ENCODE measurements at places on chromosomes 1 and 21.

DNA sequence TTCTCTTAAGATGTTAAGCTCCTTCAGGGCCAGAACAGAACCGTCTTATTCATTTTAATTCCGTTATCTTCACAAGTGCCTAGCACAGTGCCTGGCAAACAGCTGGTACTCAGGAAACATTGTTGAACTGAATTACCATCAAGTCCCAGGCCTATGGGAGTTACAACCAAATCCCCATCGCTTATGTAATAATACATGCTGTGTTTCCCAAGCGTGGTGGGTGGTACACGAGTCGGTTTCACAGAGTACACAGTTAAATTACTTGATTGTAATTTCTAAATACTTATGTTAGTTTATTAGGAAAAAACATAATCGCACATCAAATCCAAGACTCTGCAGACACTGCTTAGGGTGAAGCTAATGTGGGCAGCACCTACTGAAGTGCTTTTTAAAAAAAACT, 1.0 kb downstream of the ANGEL2 start:
- DNase-seq, result no peak

- no peak for DNase-seq
Observed at GRCh38 chr1:236728752-236729151, 42.5 kb downstream of the ACTN2 start.

GRCh38 chr1:244758708-244759107, 76.8 kb upstream of the COX20 start:
- DNase-seq, result no peak

DNA sequence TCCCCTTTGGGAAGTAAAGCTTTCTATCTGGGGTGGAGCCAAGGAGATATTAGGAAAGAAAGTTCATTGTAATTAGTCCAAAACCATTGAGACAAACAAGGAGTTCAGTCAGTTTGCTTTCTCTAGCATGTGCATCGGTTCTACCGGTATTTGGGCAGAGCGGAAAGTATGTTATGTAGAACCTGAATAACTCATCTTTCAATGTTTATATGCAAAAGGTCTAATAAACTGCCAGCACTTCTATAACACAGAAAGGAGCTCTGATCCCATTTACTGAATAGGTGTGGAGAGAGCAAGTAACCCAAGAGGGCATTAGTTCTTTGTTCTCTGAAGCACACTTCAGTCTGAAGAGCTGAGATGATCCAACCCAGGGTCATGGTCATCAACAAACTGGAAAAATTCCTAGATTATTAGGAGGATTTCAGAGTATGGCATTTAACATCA, 3.5 kb downstream of the TGFB2 start:
- no peak for DNase-seq

DNA sequence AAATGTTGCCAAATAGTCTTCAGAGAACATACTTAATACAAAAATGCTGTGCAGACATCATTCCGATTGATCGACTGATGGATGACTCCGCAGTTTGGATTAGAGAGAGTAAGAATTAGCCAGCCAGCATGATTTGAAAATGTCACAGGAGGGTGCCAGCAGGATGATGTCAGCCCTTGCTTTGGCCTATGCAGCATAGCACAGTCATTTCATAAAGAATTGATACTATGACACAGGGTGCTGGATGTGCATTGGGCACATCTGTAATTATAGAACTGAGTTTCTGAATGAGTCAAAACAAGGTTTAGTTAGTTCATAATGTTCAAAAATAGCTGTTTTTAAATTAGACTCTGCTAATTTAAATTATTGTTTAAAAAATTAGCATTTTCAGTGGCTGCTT, 21.6 kb upstream of the TRAF5 start:
- DNase-seq, result no peak

DNA sequence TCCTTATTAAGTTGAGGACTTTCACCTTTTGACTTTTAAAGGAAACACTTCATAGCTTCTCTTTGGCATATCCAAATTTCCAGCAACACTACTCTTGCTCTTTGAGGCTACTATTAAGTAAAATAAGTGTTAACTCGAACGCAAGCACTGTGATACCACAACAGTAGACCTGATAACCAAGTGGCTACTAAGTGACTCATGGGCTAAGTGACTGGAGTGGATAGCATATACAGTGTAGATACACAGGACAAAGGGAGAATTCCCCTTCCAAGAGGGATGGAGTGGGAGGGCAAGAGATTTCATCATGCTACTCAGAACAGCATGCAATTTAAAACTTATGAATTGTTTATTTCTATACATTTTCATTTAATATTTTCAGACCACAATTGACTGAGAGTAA, 9.8 kb upstream of the KCNA3 start:
- DNase-seq, result no peak

- no peak for DNase-seq
Observed at GRCh38 chr1:190478149-190479049, 735 bp upstream of the BRINP3 start.

DNA sequence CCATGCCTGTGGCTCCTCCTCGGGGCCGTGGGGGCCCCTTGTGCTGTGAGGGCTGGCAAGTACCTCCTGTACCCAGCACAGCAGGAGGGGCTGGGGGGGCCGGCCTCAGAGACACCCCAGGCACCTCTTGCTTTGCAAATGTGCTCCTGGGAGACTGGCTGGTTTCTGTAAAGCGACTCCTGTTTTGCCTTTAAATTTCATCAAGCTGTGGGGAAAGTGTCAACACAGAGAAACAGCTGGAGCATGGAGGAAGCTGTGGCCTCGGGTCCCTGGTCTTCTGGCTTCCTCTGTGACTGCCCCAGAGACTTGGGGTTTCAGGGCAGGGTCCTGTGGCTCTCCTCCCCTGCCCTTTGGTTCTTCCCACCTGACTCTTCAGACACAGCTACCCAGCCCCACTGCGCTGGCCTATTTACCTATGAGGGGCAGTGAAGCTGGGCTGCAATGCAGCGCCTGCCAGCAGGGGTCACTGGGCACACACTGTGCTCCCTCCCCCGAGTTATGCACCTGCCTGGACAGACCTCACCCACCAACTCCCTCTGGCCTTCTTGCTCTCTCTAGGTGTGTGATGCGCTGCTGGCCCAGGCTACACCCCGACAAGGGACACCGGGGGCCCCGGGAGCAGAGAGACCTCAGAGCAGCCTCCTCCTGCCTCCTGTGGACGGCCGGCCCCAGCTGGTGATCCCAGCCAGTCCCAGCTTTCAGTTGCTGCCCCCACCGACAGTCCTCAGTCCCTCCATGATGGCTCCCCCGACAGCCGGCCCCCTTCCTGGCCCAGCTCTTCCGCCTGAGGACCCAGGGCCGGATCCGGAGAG, 17.6 kb upstream of the PEX10 start:
- no peak for DNase-seq

- DNase-seq, result no peak
Observed at GRCh38 chr1:78627321-78627720, 7.1 kb downstream of the IFI44L start.

DNA sequence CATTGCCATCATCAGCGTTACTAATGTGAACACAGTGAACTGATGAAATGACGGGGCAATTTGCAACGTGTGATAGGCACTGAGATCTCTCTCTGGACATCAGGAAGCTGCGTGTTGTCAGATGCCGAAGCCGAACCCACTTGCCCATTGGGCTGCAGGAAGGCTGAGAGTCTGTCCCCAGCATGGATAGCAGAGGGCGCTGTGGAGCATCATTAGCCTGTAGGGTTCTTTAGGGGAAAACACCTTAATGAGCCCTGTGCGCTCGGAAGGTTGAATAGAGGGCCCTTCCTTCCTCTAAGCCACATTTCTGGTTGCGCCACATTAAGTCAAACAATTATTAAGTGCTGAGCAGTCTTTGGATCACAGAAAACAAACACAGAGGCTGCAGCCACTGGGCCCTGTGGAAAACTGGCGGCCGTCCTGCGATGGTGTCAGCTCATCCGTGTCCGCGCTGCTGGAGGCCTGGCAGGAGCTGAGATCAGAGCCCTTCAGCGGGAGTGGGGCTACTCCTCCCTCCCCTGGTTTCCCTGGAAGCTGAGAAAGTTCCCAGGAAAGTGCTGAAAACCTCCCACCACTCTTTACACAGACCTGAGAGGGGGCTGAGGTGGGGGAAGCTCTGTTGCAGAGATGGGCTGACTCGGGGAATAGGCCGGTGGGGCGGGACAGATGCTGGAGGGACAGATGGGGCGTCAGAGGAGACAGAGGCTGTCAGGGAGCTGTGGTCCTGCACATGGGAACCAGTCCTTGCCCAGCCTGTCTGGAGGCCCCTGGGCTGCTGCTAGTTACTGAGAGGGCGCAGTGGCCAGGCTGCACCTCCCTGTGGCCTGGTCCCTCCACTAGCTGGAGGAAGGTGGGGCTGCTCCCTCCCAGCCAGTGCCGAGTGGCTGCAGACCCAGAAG, 12.7 kb downstream of the TFF2 start:
- DNase-seq, result peak; percentile 80

DNA sequence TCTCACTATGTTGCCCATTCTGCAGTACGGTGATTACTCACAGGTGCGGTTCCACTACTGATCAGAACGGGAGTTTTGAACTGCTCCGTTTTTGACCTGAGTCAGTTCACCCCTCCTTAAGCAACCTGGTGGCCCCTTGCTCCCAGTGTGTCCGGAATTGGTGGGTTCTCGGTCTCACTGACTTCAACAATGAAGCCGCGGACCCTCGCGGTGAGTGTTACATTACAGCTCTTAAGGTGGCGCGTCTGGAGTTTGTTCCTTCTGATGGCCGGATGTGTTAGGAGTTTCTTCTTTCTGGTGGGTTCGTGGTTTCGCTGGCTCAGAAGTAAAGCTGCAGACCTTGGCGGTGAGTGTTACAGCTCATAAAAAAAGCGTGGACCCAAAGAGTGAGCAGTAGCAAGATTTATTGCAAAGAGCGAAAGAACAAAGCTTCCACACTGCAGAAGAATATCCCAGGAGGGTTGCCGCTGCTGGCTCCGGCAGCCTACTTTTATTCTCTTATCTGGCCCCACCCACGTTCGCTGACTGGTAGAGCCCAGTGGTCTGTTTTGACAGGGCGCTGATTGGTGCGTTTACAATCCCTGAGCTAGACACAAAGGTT, 17.6 kb upstream of the PARP1 start:
- peak; percentile 36 for DNase-seq

- DNase-seq, result no peak
Observed at GRCh38 chr1:45394342-45394741, 54.1 kb upstream of the MUTYH start.

GRCh38 chr1:94081566-94082344, 39.2 kb downstream of the ABCA4 start:
- no peak for DNase-seq

DNA sequence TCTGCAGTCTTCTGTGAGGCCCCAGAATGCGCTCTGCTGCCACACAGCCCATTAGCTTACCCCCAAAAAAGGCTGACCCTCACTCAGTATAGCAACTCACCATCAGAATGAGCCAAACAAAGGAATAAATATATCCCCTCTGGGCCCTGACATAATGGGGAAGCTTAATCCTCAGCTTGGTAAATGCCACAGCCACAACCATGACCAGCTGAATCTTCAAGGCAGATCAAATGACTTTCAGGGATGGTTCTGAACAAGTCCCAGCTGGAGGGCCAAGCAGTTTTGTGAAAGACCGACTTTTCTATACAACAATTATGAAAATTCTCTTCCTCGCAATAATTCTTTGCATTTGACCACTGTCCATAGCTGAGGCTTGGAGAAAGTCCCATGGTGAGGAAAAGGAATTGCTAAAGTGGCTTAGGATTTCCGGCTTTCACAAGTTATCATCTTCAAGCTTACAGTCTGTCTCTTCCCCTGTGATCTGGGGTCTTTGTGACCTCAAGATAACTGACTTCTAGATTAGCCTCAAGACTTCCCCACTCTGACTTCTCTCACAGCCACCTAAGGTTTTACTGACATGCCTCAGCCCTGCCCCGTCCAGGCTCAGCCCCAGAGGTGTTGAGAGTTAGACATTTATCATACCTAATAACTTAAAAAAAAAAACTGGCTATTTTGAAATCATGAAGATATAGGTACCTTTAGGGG, 47.8 kb upstream of the PBX1 start:
- no peak for DNase-seq

DNA sequence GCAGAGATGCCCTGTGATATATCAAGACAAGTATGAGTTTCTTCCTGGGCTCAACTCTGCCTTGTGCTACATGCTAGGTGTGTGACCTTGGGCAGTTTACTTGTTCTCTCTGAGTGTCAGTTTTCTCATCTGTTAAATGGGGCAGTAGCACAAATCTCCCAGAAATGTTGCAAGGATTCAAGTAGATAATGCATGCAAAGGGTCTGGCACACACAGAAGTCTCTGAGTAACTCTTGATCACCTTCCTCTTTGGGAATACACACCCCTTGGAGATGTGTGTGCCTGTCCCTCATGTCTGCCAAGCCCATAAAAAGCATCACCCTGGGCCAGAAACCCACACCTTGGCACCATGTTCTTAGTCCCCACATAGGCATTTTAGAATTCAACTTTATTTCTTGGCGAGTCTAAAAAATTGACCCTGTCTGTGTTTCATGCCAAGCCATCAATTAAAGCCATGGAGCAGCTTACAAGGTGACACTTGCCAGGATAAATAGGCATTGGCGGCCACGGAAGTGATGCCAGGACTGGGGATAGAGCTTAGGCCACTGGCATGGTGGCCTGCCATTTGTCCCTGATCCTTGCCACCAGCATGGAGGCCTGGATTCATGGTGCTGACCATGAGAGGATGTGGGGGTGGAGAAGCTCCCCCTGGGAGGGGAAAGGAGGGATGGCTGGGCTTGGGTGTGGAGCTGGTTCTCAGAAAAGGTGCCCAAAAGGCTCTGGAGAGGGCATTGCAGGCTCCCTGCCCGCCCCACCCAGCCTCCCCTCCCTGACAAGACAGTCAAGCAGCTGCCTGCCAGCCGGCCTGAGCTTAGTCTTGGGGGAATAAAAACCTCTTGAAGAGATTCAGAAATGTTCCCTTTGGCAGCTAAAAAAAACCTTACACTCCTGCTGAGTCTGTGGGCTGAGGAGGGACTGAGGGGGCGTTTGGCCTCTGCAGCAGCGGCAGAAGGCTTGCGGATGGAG, 118.0 kb upstream of the IPO9 start:
- no peak for DNase-seq

DNA sequence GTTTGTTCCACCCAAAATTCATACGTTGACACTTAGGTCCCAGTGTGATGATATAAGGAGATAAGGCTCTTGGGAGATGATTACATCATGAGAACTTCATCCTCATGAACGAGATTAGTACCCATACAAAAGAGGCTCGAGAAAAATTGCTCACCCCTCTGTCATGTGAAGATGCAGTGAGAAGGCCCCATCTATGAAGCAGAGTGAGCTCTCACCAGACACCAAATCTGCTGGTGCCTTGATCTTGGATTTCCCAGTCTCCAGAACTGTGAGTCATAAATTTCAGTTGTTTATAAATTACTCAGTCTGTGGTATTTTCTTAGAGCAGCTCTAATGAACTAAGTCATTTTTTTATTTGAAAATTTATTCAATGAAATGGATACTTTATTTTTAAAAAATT, 42.6 kb upstream of the USP25 start:
- no peak for DNase-seq

DNA sequence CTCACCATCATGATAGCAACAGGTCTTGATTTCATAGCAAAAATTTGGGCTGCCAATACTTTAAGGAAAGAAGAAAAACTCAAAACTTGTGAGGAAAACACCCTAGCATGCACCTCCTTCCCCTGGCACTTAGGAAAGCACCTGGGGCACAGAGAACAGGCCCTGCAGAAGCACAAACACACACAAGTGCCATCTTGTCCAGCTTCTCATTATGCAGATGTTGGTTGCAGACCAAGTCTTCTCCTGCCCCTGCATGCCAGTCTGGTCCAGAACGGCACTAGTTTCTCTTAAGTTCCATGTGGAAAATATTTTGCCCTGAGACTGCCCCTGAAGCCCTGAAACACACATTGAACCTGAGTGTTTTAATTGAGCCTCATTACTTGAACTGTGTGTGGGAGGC, 6.3 kb upstream of the ETV3 start:
- no peak for DNase-seq
